Neural crest cell (in vitro differentiated cells): ENCODE measurements at places on chromosomes 6 and 20. TPM values are rescaled to one million over a fixed set of nuclear protein-coding genes. Genes with fewer than 3 reads are reported as not detected.

Gene MRAP2
- total RNA-seq: 0.93 and 1.4 TPM in 2 replicates

Gene CPNE5
- 0.54 and 1.0 TPM in 2 replicates for total RNA-seq

DNA sequence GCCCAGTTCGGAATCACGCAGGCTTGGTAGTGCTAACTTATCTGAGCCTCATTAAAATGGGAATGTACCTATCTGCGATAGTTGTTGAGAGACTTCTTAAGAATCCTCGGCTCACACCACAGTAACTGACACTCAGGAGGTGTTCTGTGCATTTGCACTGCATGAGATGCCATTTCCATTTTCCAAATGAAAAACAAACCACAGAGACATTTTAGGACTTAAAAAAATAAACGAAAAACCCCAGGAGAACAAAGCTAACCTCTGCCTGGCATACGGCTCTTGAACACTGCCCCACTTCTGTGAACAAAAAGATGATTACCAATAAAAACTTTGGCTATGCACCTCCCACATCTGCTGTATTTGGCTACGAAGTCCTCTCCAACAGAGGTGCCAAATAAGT lies 37.6 kb downstream of the BEND3 start:
- no peak overlapping the region for H3K4me3 ChIP-seq
- no peak overlapping the region for H3K27ac ChIP-seq
- no peaks in the 10 kb centered on the region for H3K4me1 ChIP-seq

DNA sequence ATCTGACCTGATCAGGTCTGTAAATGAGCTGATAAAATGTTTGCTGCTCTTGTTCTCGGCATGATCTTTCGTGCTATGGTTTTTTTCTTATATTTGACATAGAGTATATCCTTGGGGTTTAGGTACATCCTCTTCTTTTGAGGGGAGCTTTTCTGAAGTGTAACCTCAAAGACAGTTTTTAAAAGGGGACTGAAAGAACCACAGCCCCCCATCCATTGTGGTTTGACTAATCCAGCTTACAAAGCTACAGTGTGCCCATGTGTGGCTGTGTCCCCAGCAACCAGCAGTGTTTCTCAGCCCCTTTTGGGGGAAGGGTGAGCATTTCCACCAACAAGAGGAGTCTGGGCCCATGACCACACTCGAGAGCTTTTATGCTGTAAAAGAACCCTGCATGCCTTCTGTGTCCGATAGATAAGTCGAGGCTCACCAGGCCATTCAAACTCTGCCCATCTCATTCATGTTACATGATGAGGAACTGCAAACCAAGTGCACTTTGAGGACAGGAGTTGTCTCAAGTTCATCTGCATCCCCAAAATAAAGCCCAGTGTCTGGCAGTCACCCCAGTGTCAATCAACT lies 266.0 kb downstream of the SLC24A3 start:
- DNase-seq: no peak
- H3K27ac ChIP-seq: no peak overlapping the region
- peaks cover 17% of the 10 kb centered on the region for H3K27me3 ChIP-seq
- no peaks in the 10 kb centered on the region for H3K36me3 ChIP-seq
- no peaks in the 10 kb centered on the region for H3K4me1 ChIP-seq
- no peak overlapping the region for H3K4me3 ChIP-seq
